NCI-H460 (cell line): ENCODE measurements at places on chromosomes 2 and 18. TPM values are rescaled to one million over a fixed set of nuclear protein-coding genes. Genes with fewer than 3 reads are reported as not detected.

DNA sequence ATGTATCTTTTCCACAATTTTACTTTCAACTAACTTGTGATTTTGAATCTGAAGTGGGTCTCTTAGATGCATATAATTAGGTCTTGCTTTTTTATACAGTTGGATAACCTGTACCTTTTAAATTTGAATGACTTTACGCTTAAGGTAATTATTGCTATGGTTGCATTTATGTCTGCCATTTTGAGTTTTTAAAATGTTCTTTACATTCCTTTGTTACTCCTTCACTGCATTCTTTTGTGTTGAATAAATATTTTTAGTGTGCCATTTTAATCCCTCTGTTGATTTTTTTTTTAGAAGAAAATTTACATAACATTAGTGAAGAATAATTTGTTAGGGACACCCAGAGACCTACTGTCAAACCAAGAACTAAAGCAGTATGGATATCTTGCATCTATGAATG is 65.3 kb downstream of the BIRC6 start:
- DNase-seq: no peak

- DNase-seq: no peak
These were observed 2.2 kb upstream of the ATOH8 start for GRCh38 chr2:85751627-85752026.

DNA sequence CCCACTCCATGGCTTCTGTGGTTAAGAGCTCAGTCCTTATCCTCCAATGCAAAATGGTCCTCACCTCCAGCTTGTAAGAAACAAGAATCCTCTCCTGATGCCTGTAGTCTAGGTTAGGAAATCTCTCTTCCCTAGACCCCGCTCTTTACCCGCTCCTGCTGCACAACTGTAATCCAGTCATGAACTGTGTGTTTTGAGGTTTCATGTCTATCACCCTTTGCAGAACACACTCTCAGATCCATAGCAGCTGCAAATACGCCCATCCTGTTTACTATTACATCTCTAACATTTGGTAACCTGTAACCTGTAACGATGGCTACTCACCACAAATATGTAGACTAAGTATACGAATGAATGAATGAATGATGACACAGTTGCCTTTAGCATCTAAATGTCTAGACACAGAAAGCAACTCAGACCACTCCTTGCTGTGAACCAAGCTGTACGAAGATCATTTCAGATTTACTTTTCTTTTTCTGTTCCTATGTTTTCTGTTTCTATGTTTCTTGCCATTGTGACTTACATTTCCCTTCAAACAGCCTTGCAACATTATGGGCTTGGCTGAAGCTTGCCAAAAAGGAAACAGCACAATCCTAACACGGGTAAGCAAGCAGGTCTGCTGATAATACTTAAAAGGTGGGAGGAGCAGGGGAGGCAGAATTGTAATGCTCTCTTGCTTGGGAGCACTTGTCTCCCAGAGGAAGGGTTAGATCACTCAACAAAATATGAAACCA is 53.7 kb downstream of the EPHA4 start:
- no peak for DNase-seq

GRCh38 chr18:58529714-58530354 is 99.1 kb downstream of the ALPK2 start:
- DNase-seq: peak; percentile 46

GRCh38 chr2:219765231-219765911 is 137.9 kb downstream of the SLC4A3 start:
- no peak for DNase-seq

DNA sequence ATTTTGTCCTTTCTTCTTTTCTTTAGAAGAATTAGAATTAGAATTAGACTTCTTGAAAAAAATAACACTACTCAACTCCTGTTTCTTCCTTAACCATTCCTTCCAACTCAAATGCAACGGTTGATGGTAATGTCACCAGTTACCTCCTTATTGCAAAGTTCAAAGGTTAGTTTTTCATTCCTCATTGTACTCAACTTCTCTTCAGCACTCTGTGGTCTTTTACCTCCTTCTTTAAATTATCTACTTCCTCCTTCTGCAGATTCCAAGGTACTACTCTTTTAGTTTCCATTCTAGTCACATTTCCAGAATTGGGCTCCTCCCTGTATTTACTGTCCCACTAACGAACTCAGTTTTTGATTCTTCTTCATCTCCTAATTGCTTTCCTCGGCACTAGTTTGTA is 700.7 kb downstream of the SATB2 start:
- no peak for DNase-seq

DNA sequence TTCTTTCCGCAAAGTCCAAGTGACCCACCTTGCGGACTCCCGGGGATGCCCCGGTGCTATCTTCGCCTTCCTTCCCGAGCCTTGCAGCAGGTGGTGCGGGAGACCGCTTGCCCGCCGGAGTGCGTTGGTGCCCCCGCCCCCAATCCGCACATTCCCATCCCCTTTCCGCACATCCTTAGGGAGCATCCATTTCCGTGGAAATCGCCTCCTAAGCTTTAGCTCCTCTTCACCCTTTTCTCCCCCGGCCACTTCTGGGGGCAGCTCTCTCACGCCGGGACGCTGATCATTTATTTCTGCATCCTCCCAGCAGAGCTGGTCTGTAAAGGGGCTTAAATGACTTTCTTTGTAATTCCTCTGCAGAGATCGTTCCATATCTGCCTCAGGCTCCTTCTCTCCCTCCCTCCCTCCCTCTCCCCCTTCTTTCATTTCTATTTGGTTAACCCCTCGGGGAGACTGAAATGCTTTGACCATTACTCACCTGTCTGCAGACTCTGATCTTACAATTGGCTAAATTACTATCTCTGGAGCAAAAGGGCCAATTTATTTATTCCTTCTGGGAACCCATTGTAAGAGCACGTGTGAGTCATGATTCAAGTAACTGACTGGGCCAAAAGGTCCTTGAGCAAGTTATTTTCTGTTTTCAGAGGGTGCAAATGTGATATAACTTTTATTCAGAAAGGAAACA is 1.3 kb upstream of the LYPD1 start:
- DNase-seq: peak; percentile 17

DNA sequence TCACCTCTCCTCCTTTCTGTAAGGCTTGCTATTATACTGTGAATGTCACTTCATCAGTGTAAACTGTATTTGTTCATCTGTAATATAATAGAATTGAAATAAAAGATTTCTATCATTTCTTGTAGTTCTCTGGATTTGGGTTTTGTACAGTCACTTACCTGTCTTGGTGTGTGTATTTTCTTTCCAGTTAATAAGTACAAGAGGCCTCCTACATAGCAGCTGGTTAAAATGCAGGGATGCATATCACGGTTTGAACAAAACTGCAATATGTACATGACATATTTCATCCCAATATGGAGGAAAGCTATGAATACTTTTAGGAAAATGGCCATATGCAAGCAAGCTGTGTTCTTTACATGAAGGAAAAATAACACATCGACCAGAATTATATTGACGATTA is 5.4 kb upstream of the STAT1 start:
- no peak for DNase-seq

DNA sequence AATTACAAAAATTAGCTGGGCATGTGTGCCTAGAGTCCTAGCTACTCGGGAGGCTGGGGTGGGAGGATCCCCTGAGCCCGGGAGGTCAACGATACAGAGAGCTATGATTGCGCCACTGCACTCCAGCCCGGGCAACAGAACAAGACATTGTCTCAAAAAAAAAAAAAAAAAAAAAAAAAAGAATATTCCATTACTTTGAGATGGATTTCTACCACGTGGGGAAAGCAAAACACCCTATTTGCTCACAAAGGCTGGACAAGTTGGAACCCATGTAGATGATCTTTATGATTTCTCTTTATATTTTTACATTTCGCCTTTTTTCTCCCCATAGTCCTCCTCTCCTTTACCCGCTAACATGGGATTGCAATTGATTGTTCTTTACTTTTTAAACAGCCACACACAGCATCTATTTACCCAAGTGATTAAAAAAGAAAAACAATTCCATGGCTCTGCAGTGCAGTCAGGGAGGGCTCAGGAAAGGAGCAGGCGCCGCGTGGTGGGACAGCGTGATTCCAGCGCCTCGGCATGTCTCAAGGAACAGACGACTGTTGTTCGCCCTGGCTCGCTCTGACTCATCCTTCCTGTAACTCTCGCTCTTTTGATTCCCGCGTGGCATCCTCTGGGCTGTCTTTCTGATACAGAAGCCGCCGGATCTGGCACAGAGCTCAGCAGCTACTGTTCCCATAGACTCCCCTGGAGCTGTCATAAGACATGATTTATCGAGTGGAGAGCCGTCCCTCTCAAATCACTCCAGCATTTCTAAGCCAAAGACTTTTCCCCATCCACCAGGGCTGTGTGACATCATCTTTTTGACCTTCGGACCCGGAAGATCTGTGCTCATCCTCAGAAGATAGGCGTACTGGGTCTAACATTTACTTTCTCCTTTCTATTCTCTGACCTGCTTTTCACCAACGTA is 230.4 kb upstream of the AGAP1 start:
- peak; percentile 95 for DNase-seq

GRCh38 chr2:174210862-174211261 is 37.5 kb downstream of the OLA1 start:
- no peak for DNase-seq

GRCh38 chr2:8607606-8608005 is 74.2 kb upstream of the ID2 start:
- DNase-seq: no peak

DNA sequence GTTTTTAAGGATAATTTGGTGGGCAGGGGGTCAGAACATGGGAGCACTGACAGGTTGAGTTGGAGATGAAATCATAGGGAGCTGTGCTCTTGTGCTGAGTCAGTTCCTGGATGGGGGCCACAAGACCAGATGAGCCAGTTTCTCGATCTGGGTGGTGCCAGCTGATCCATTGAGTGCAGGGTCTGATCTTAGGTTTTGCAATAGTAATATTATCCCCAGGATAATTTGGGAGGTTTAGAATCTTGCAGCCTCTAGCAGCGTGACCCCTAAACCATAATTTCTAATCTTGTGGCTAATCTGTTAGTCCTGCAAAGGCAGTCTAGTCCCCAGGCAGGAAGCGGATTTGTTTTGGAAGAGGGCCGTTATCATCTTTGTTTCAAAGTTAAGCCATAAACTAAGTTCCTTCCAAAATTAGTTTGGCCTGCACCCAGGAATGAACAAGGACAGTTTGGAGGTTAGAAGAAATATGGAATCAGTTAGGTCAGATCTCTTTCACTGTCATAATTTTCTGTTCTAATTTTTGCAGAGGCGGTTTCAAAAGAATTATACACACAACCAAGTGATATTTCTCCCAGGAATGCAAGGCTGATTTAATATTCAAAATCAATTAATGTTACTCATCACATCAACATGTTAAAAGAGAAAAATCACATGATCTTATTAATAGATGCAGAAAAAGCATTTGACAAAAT is 23.0 kb downstream of the DBI start:
- DNase-seq: no peak

DNA sequence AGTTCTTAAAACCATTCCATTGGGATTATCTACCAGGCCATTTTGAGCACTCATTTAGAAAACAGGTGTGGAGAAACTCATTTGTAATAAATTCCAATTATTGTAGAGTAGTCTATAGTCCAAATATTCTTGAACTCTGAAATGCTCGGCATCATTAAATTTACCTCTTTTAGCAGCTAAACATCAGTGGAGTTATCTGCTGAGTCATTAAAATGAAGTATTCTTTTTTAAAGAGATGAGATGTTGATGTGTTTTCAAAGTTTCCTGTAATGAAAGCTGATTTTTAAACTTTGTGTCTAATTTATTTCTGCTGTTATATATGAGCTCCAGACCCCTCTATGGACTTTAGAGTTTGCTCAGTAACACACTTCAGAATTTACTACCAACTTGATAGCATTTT is 1635.2 kb downstream of the SUCLG1 start:
- DNase-seq: no peak

- DNase-seq: no peak
These were observed 290.9 kb upstream of the HDAC4 start for GRCh38 chr2:239691720-239692119.

DNA sequence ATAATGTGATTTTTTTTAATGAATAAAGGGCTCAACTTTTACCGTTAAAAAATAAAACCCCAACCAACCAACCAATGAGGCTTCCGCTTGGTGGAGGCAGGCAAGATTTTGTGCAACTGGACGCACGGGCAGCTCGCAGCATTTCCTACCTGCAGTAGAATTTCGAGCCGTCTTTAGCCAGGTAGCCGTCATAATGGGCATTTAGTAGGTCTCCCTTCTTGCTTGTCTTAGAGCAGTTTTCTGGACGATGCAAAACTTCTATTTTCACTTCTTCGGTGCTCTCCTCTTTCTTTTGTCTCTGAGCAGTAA is 316 bp downstream of the FKBP7 start:
- DNase-seq: no peak

DNA sequence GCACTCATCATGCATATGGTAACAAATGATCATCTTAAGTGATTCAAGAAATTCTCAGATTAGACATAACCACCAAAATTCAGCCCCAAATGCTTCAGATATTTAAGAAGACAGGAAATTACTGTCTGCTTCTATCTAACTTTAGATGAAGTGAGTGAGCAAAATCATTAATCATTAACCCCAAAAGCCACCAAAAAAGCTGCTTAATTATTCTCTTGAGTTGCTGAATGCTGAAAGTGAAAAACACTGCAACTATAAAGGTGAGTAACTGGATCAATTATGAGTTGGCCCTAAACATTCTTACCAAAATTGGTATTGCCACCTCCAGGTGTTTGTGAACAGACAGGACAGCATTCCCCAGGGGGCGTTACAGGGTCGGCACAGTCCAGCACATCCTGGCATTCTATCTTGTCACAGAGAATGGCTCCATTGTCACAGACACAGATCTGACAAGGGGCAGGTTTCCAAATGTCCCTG is 69.6 kb downstream of the COL5A2 start:
- no peak for DNase-seq

GRCh38 chr2:126905991-126906390 is 7.3 kb downstream of the TEX51 start:
- DNase-seq: no peak

- no peak for DNase-seq
These were observed 44.6 kb downstream of the INHBB start for GRCh38 chr2:120390381-120391055.

DNA sequence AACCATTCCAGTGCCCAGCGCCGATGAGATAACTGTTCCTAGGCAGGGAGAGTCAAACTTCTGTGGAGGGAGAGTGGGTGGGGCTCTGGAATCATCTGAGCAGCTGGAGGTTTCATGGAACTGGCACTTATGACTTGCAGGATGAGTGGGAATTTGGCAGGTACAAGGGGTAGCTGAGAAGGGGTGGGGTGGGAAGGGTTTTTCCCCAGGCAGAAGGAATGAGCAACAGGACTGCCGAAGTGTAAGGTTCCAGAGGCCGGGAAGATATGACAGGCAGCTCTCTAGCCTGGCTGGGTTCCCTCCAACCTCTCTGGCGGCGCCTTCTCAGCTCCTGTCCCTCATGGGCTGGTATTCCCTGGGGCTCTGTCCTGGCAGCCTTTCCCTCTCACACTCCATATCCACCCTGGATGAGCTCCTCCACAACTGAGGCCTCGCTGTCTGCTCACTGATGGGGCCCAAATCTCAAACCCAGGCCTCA is 2.5 kb upstream of the TET3 start:
- DNase-seq: no peak

- no peak for DNase-seq
These were observed 26.5 kb downstream of the KIF1A start for GRCh38 chr2:240793313-240794177.

The CD8B2 gene
- not detected in 2 replicates for total RNA-seq

The CKAP2L gene
- total RNA-seq: 21.0 and 22.6 TPM in 2 replicates

The SPAG16 gene
- 19.5 and 27.3 TPM in 2 replicates for total RNA-seq

The NAT8 gene
- total RNA-seq: not detected in 2 replicates

The MC4R gene
- not detected in 2 replicates for total RNA-seq

The RAB17 gene
- total RNA-seq: 0.32 and 0.55 TPM in 2 replicates

The LIMS4 gene
- not detected in 2 replicates for total RNA-seq

The SLC4A5 gene
- total RNA-seq: 0.40 and 1.6 TPM in 2 replicates

The ANKAR gene
- total RNA-seq: 7.8 and 15.0 TPM in 2 replicates

The MYCN gene
- total RNA-seq: 0.12 TPM in 1 of 2 replicates, not detected in the other

The GPR75 gene
- 2.2 and 2.9 TPM in 2 replicates for total RNA-seq

The RAPH1 gene
- total RNA-seq: 33.6 and 33.8 TPM in 2 replicates

The STARD6 gene
- total RNA-seq: 0.46 and 0.57 TPM in 2 replicates

The CD226 gene
- total RNA-seq: 41.8 and 45.5 TPM in 2 replicates

The NIFK gene
- 164 and 173 TPM in 2 replicates for total RNA-seq
